ENCODE measurements at places on chromosomes 4 and X. TPM values are rescaled to one million over a fixed set of nuclear protein-coding genes. Genes with fewer than 3 reads are reported as not detected.

Gene TLR10
- 0.65 TPM for polyA plus RNA-seq

Gene SHOX
- polyA plus RNA-seq: 0.08 TPM

Gene CYBB
- polyA plus RNA-seq: 11.4 TPM

Gene PRRG3
- 7.3 TPM for polyA plus RNA-seq

DNA sequence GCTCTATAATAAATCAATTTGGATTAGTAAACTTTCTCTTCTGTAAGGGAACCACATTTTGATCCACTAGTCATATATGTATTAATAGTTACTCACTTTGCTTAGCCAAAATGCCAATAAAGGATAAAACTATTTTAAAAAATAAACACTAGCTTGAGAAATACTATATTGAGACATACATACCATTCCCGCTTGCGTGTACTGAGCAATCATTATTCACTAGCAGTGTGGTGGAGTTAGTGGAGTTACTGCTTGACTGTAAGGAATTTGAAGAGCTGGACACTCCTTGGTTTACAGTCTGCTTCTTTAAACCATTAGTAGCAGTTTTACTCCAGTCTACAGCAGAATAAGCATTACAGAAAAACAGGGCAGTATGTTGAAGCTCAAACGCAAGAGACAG lies 10.8 kb upstream of the PHKA2 start:
- no peak for DNase-seq

DNA sequence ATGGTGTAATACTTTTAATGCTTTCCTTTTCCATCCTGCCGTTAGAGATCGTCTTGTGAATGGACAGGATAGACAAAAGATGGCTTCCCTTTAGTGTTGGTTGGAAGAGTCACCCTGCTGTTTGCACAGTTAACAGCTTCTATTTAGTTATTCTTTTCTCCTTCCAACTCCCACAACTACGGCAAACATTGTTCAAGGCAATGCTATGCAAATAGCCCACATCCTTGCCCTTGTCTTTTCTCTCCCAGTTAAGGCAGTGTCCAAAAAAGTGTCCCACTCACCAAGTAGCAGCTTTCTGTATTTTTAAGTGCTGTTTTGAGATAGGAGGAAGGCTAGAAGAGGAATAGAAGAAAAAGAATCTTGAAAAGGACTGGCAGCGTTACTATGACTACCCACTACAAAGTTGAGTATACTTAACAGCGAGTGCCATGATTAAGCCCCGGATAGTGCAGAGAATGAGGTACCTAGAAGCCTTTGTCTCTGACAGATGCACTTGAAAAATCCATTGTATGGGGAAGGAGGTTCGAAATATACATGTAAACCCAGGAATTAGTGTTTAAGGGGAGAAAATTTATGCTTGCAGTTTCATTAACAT lies 12.1 kb upstream of the RUFY3 start:
- no peak for DNase-seq

GRCh38 chr4:125904802-125905201 lies 590.0 kb downstream of the FAT4 start:
- DNase-seq: no peak
